ENCODE measurements at places on chromosomes 1 and 21.

GRCh38 chr1:222994511-222995235, 148.4 kb downstream of the TLR5 start:
- DNase-seq: no peak

DNA sequence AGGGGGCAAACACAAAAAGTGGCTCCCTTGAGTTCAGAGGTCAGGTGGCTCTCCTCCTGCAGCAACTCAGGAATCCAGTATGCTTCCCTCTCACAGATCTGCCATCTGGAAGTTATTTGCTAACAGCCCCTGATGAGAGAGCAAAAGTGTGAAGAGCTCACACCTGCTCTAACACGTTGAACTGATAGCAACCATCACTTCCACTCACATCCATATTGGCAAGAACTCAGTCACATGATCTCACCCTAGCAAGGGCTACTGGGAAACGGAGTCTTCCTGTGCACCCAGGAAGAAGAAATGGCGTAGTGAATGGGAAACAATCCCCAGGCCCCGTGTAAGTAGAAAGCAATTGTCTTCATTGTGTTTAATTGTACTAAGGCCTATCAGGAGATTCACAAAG, 20.7 kb upstream of the SLC45A1 start:
- DNase-seq: no peak

GRCh38 chr1:25054526-25055323, 124.6 kb upstream of the RUNX3 start:
- no peak for DNase-seq

DNA sequence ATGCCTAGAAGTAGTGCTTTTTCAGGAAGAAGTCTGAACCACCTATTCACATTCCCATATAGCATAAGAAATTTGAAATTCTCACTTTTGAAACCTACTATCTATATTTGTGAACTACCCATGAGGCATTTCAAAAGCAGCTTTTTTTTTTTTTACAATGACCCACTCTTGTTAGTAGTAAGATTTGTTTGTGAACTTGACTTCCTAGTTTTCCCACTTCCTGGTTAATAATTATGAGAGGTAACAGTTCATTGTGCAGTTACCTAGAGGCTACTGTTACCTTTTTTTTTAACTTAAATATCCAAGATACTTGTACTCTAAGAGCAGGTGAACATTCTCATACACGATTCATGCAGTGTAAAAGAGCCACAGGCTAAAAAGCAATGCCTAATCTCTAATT, 371.7 kb upstream of the ADGRL2 start:
- DNase-seq: no peak

- DNase-seq: peak; percentile 95
Observed at GRCh38 chr1:36397378-36398230, at the start of gene LSM10. Gene LSM10 (minus strand): TSS chr1:36397908. CDS start chr1:36394129, 3,779 bp downstream.

DNA sequence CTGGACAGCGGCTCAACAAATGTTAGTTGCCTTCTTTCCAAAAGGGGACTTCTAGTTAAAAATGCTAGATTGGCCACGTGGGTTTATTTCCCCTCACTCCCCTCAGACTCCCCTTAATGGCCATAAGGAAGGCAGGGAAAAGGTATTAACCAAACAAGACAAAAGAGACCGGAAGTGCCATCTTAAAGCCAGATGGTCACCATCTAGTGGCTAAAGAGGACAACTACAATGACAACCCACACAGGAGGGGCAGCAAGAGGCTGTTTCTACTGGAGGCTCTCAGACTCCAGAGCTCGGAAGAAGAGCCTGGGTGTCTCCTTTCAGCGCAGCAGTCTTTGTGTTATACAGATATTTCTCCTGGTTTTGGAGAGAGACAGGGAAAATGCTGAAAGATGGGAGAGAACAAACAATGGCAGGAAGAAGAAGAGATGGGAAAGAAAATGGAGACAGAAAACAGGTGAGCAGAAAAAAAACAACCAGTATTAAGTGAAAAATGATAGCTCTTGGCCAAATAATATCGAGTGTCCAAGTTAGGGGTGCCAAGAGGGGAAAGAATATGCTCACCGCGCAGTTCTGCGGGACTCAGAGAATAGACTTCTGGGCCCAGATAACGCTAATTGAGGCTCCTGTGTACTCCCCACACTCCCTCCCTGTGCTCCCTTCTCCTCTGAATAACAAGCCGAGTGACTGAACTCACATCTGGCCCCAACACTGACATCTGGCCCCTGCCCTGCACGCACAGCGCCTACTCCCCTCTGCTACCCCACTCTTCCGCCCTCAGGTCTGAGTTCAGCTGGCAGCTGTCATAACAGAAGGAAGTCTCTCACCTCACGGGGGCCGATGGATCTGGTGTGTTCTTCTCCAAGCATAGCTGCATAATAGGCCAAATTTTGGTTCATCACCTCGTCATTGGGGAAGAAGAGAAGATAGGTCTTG, 9.6 kb downstream of the P3H1 start:
- no peak for DNase-seq

DNA sequence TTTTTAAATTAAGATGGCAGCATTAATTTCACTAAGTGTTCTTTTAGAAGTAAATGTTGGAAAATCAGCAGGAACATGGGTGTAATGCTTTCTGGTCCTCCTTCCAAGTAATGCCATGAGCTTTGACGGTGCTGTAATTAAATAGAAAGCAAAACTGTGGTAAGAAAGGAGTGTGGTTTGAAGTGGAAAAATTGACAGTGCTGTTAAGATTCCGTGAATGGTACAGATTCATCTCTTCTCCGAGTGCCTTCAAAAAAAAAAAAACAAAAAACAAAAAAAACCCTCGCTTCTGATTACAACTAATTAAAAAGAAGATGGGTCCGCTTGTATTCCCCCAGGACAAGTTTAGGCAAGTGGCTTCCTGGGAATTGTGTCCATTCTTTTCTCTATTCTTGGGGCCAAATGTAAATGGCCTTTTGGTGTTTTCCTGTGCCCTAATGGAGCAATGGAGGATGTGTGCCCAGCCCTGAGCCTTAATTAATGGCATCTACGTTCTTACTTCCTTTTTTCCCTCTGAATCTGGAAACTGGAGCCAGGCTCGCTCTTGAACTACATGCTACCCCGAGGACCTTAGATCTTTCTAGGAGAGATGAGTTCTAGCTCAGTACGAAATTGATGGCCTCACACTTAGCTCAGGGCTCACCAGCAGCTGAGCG, 5.1 kb downstream of the LMO4 start:
- DNase-seq: no peak

DNA sequence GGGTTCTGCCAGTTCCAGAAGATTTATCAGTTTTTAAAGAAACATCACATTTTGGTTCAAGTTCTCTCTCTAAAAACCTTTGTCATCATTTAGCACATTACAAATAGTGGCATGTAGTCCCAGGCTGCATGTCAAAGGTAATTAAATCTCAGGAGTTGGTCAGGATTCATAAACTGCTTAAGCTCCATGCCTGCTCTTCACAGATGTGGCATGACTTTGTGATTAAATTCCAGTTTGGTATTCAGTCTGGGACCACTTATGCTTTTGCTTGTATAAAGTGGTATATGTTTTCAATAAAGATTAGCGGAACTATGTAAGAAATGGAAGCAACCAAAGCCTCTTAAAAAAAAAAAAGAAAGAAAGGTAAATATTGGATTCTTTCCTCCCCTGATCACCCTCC, 408.0 kb downstream of the DISC1 start:
- no peak for DNase-seq

- no peak for DNase-seq
Observed at GRCh38 chr1:246978281-246978680, 29.6 kb downstream of the ZNF695 start.

GRCh38 chr1:63124666-63125191, 197.6 kb upstream of the FOXD3 start:
- no peak for DNase-seq

- no peak for DNase-seq
Observed at GRCh38 chr1:14964711-14965055, 188.9 kb upstream of the TMEM51 start.

GRCh38 chr1:214637722-214638458, 34.9 kb downstream of the CENPF start:
- no peak for DNase-seq

DNA sequence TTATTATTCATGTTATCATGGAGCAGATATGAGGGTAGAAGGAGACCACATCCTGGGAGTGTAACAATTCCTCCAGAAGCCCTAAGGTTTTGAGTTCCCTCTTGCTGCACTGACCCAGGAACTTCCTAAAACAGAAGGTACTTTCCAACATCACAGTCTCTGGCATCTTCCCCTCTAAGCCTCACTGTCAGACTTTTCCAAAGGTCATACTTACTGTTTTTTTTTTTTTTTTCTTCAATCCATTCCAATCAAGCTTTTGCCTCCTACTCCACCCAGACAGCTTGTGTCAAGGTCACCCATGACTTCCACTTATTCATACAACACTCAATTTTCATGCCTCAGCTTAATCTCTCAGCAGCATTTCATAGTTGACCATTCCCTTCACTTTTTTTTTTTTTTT, 18.4 kb upstream of the UQCRHL start:
- DNase-seq: no peak

DNA sequence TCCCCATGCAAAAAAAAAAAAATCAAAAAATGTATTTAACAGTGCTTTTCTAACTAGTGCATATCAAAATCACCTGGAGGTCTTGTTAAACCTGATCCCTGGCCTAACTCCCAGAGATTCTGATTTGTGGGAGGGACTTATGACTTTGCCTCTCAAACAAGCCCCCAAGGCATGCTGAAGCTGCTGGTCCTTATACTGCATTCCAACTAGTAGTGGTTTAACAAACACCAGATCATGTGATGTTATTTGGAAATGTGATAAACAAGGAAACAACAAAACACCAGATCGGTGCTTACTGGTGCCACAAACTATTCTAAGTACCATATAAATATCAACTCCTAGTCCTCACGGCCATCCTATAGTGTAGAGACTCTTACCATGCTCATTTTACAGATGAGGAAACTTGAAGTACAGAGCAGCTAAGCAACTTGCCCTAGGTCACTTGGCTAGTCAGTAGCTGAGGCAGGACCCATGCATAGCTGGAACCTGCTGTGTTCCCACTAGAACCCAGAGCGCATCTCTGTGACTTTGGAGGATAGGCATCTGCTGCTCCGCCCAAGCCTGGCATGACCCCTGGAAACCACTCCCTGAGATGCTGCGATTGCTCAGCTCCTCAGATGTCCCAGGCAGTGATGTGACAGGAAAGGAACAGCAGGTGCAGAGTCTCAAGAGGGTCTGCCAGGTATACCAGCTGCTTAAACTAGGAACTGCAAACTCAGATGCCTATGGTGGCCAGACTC, 38.1 kb downstream of the SOX13 start:
- DNase-seq: no peak

- no peak for DNase-seq
Observed at GRCh38 chr1:231699784-231700183, 73.2 kb downstream of the DISC1 start.

- DNase-seq: no peak
Observed at GRCh38 chr1:206725109-206725963, 40.6 kb downstream of the MAPKAPK2 start.

- no peak for DNase-seq
Observed at GRCh38 chr21:18251065-18251464, 6.4 kb downstream of the CHODL start.

DNA sequence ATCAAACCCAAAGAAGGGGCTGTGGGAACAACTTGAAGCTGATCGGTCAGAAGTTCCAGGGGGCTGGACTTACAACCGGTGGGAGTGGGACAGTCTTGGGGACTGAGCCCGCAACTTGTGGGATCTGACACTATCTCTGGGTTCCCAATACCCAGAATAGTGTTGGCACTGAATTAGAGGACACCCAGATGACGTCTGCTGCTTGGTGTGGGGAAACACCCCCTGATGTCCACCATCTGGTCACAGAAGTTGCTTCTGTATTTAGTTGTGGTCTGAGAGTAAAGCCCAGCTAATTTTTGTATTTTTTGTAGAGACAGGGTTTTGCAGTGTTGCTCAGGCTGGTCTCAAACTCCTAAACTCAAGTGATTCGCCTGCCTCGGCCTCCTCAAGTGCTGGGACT, 28.8 kb downstream of the SERBP1 start:
- DNase-seq: no peak

DNA sequence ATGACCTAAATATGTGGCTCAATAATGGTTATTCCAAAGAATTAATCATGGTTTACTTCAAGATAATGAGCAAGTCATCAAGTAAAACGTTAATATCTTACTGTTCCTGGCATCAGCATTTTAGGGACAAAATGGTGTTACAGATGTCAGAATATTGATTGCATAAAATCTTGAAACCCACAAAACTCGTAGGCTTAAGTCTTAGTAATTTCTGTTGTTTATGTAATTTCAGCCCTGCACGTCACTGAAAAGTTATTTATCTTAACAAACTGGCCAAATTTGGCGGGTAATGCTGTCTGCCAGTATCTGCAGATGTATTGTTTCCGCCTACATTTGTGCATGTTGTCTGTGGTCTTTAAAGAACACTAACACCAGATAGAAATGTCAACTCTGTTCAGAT, 25.8 kb downstream of the CDC7 start:
- DNase-seq: no peak

GRCh38 chr1:33654267-33654834, 181.9 kb downstream of the ZSCAN20 start:
- DNase-seq: no peak

- DNase-seq: no peak
Observed at GRCh38 chr1:30234091-30234490, 489.3 kb downstream of the MATN1 start.

- DNase-seq: peak; percentile 85
Observed at GRCh38 chr1:61448914-61449313, 276.0 kb downstream of the TM2D1 start.

GRCh38 chr1:221256773-221257172, 377.5 kb downstream of the HLX start:
- no peak for DNase-seq

- no peak for DNase-seq
Observed at GRCh38 chr1:8241417-8242014, 76.4 kb upstream of the SLC45A1 start.

DNA sequence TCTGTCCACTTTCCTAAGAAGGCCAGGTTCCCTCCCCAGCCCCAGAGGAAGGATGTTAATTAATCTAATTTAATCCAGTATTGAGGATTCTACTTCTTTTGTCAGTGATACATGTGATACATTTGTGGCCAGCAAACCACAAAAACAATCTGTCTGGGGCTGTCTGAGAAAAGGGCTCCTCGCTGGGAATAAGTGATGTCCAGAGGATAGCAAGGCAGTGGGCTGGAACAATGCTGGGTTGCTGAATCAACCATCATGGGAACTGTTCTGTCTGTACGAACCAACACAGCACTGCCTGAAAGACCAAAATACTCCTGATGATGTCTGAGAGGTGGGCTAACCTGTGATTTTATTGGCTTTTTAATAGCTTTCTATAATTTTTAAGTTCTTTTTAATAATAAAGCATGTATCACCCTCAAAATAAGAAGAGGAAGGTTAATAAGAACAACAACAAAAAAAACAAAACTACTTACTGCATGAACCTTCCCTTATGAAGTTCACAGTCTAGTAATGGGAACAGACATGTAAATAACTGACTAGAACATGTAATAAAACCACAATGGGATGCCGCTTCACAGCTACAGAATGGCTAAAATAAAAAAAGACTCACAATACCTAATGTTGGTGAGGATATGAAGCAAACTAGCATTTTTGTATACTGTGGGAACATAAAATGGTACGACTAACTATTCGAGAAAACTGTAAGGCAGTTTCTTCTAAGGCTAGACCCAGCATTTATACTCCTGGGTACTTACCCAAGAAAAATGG, 11.4 kb upstream of the ADAR start:
- DNase-seq: no peak
